NCI-H1694 treated with DMSO at 0.1 percent for 48 hours (cell line): ENCODE measurements at places on chromosomes 16 and 17.

DNA sequence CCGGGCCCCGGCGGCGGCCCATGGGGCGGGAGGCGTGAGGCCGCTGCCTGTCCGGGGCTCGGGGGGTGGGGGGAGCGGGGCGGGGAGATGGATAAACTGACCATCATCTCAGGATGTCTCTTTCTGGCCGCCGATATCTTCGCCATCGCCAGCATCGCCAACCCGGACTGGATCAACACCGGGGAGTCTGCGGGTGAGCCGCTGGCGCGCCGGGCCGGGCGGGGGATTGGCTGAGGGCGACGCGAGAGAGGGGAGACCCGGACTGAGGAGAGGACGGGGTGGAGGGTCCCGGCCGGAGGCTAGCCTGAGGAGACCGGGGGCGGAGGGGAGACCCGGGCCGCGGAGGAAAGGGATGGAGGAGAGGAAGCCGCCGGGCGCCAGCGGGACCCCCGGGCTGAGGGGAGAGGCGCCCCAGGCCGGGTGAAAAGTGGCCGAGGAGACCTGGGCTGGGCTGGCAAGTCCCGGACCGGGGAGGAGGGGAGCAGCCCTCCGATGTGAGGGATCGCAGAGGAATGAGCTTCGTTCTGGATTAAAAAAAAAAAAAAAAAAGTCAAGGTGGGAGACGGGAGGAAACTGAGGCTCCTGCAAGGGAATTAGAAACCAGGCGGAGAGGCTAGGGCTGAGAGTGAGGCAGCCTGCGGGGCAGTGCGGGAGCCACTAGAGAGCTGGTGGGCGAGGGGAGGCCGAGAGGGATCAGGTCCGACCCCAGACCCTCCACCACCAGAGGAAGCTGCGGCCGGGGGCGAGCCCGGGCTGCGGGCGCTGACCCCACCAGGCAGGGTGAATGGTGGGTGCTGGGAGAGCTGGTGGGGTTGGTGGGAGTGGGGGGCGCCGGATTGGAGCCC, 526 bp downstream of the MOSMO start:
- peak; percentile 6 for DNase-seq

DNA sequence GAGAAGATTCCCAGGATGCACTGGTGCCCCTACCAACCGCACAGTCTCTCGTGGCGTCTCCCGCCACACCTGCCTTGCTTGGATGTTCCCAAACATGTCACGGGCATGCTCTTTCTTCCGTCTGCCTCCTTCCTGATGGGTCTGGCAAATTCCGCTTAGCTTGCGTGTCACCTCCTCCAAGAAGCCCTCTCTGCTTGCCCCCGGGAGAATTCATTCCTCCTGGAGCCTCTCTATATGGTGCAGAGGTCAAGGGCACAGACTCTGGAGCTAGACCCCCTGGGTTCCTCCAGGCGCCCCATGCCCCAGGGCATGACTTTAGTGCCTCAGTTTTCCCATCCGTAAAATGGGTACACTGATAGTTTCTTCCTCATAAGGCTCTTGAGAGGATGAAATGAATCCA, 21.1 kb downstream of the LITAF start:
- DNase-seq = no peak

DNA sequence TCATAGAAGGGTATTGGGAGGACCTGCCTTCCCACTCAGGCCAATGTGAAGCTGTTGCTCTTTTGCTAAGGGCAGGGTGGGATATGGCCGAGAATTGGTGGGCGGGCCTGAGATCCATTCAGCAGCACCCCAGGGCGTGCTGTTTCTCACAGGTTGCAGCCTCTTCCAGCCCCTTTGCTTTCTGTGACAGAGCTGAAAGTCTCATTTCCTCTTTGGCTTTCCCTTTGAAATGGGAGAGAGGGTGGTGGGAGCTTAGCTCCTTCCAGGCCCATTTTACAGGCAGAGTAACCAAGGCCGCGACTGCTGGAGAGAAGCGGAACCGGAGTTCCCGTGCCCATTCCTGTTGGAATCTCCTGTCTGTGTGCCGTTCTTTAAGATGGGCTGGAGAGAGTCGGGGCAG, 183.0 kb downstream of the RAB11FIP4 start:
- no peak for DNase-seq

DNA sequence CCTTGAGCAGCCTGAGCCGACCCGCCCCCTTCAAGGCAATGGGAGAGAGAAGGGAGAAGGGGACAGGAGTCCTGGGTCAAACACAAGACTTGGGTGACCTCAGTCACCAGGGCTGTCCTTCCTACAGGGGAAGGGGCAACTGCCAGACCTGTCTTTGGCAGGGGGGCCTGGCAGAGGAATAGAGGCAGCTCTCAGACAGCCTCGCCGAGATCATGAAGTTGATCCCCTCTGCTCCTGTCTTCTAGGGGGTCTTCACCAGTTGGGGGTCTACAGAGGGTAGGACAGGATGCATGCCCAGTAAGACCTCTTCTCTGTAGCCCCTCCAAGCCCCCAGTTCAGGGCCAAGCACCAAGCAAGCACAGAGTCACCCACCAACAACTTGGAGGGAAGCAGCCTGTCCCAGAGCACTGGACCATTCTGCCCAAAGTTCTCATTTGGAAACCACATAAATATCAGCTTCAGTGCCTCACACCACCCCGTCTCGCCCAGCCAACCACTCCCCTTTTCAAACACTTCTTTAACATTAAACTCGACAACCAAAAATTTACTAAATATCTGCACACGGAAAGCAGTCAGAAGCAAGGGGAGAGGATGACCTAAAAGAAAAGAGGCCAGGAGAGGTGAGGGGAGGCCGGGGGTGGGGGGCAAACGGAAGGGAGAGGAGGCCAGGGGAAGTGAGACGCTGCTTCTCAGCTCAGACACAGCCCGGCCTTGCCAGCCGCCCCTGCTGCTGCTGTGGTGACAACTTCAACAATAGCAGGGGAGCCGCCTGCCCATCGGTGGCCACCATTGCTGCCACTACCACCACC, 7.7 kb downstream of the DOK4 start:
- DNase-seq = no peak

GRCh38 chr16:58127033-58127556, 2.1 kb downstream of the CFAP20 start:
- peak; percentile 13 for DNase-seq

- DNase-seq = no peak
Measured at GRCh38 chr17:68249354-68249765, 1.5 kb downstream of the AMZ2 start.

GRCh38 chr17:68584581-68585303, 16.4 kb downstream of the FAM20A start:
- DNase-seq = no peak

DNA sequence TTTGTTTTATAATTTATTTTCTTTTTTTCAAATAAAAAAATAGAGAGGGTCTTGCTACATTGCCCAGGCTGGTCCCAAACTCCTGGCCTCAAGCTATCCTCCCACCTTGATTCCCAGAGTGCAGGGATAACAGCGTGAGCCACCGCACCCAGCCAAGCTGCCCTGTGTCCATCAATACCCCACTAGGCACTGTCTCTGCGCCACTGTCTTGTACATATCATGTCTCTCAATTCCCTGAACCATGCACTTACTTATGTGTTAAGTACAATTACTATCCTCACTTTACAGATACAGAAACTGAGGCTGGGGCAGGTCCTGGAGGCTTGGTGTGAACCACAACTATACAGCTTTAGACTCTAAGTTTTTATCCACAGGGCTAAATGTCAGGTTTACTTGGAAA, 11.7 kb downstream of the NSMCE1 start:
- DNase-seq = no peak

- peak; percentile 34 for DNase-seq
Measured at GRCh38 chr17:45021607-45022287, 29.7 kb downstream of the DCAKD start.
